ENCODE measurements at places on chromosomes 5 and 9.

DNA sequence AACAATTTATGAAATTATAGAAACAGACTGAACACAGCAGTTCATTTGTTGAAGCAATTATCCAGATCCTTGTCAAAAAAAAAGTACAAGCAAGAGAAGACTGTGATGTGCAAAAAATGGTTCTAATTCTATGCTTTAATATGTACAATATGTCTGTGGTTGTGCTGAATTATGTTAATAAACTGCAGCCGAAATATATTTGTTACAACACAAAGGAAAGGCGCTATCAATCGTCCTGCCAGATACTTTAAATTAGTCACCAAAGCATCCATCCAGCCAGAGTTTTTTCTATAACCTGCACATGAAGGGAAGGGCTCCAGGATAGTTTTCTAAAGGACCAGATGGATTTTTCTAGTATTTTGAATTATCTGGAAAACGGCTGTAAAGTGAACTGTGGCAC, 259.5 kb downstream of the BNC2 start:
- DNase-seq, result no peak

DNA sequence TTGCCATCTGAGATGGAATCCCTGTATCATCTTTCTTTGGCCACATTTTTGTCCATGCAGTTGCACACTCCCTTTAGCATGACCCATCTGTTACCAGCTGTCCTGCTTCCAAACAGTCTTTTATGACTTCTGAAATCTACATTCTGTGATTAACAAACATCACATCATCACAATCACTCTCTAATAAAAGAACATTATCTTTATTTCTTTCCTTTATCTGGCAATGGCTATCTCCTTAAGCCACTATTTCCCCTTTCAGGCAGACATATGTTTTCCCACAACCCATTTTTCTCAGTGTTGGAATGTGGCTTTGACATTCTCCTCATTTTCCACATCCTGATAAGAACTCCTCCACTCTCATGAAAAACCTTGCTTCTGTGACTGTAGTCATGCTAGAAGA, 141.0 kb downstream of the ST8SIA4 start:
- no peak for DNase-seq

DNA sequence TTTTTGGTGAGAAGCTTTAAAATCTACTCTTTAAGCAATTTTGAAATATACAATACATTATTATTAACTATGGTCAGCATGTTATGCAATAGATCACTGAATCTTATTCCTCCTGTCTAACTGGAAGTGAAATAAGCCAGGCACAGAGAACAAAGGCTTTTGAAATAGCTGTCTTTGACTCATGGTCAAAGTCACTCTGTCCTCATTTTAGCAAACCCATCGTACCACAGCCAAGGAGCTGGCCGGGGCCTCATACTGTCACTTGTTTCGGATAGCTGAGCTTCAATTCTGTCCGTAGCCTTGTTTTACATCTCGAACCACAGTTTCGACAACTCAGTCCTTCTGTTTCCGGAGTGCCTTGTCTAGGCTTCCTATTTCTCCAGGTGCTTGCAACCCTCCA, 19.2 kb downstream of the ADCY2 start:
- DNase-seq, result no peak

GRCh38 chr5:27009540-27009915, 28.9 kb downstream of the CDH9 start:
- no peak for DNase-seq

- no peak for DNase-seq
Observed at GRCh38 chr9:703392-703791, 138.1 kb upstream of the DMRT1 start.

- no peak for DNase-seq
Observed at GRCh38 chr9:109629615-109630014, 131.5 kb upstream of the PTPN3 start.

DNA sequence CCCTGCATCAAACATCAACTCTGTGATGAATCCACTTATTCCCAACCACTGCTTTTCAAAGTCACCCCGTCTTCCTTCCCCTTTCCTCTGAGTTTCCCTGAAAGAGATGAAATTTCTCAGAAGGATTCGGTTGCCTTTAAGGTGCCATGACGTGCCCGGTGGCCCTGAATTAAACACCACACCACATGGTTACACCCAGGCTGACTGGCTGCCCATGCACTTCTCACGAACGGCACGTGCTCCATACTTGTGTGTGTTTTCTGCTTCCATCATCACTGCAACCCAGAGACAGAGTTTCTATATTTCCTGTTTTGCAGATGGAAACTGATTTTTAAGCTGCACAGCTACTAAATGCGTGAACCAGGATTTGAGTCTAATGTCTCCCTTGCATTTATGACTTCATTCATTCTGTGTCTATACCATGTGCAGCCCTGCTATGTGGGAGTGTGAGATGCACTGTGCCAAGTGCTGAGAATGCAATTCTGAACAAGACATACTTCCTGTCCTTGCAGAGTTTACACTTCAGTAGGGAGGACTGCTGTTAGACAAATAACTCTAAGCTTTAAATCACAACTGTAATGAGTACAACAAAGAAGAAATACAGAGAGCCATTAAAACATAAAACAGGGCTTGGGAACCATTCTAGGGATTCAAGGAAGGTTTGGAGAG, 162.9 kb downstream of the NXNL2 start:
- DNase-seq, result no peak

- DNase-seq, result no peak
Observed at GRCh38 chr5:151811593-151812321, 40.0 kb downstream of the G3BP1 start.

DNA sequence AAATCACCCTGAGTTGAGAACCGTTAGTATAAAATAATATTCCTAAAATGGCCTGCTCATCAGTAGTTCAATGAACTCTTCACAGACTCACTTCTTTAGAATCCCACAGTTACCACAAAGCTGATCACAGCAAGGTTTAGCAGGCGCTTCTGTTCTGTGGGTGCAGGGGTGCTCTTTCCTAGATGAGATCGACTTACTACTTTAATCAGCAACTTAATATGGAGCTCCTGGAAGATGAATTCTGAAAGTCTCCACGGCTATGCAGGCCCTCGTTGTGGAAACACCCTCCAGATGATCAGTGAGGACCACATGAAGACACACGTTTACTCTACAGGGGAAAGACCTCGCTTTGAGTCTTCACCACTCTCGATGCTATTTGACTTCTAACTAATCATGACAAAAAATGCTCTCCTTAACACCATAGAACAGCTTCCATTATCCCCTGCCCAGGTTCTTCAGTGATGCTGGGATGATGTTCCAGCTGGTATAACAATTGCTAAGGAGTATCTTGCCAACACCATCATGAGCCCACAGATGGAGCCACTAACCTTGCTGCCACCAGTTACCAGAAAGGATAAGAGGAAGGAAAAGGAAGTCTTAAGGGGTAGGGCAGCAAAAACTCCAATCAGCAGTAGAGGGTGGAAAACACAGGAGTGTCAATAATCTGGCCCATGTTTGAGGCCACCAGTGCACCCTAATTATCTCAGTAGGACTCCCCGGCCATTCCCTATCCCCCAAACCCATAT, 17.9 kb upstream of the GPX8 start:
- DNase-seq, result no peak

GRCh38 chr9:75803130-75803529, 87.3 kb upstream of the PCSK5 start:
- no peak for DNase-seq

DNA sequence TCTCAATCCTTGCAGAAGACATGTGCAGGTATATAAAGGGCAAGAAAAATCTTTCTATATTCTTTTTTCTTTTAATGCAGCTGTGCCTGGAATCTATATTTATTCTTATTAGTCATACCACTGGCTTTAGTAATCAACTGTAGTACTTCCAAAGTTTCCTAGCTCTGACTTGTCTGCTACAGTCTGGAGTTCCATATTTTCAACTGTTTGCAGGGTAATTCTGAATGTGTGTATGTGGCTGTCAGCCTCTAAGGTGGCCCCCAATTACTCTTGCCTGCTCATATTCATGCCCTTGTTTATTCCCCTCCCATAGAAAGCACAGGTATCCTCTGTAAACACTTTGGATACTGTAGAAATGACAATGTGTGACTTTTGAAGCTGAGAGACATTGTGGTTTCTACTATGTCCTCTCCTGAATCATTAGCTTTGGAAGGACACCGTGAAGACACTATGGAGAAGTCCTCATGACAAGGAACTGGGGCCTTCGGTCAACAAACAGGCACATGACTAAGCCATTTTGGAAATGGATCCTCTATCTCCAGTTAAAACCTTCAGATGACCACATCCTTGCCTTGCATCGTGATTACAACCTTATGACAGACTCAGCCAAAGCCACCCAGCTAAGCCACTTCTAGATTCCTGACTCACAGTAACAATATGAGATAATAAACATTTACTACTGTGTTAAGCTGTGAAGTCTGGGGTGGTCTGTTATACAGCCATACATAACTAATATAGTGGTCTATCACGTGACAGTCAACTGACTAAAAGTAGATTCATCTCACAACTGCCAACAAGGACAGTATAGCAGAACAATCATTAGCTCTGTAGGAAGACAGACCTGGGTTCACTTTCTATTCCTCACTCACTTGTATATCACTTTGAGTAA, 49.5 kb upstream of the SUSD1 start:
- DNase-seq, result no peak
